ENCODE measurements at places on chromosomes 6 and 20.

DNA sequence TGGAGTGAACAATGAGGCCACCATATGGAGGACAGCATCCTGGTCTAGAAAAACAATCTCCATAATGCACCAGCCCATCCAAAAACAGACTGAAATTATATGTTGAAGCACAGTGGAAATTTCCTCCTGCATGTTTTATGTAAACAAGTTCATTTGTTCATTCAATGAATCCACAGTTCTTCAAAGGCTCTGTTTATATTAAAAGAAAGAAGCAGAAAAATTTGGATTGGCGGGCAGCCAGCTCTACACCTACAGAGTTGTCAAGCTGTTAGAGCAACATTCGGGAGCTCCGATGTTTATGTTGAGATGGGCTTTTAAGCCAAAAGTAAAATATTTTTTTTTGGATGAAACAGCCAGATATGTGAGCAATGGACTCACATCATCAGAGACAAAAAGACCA lies 395.3 kb upstream of the SULF2 start:
- DNase-seq, result no peak

DNA sequence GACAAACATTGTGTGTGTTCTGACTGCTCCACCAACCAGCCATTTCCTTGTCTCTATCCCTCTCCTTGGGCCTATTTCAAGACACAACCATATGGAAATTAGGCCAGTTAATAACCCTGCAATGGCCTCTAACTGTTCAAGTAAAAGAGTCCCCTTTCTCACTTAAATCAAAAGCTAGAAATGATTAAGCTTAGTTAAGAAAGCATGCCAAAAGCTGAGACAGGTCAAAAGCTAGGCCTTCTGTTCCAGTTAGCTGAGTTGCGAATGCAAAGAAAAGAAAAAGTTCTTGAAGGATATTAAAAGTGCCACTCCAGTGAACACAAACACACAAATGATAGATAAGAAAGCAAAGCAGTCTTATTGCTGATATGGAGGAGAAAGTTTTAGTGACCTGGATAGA lies 22.5 kb downstream of the SERINC1 start:
- no peak for DNase-seq

DNA sequence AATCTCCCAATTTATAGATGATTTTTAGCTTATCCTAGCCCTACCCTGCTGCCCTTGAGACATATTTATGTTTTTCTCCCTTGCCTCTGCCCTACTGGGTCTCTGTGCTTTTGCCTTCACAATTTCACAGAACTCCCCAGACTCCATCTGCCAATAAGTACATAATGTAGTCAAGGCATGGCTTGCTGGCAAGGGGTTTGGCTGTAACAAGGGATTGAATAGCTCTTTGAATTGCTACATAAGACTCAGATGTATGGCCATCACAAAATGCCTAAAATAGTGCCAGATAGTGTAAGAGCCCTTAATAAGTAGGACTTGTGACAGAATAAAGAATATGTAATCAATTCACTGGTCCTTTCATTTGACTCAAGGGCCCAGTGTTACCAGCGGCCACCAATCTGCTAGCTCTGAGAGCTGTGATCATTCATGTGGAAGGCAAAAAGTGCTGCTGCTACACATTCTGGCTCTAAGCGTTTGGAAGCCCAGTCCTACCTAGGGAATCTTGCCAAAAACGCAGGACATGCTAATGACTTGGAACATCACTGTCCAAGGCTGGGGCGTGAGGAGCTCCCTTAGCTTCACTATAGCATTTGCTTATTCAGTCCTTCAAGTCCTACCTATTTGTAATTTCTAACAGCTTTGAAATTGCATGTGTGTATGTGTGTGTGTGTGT lies 20.5 kb downstream of the CLVS2 start:
- DNase-seq, result no peak

- DNase-seq, result no peak
Observed at GRCh38 chr20:62537649-62538292, 62.0 kb upstream of the GATA5 start.

GRCh38 chr6:20115246-20115980 lies 96.9 kb downstream of the MBOAT1 start:
- DNase-seq, result peak; percentile 44

DNA sequence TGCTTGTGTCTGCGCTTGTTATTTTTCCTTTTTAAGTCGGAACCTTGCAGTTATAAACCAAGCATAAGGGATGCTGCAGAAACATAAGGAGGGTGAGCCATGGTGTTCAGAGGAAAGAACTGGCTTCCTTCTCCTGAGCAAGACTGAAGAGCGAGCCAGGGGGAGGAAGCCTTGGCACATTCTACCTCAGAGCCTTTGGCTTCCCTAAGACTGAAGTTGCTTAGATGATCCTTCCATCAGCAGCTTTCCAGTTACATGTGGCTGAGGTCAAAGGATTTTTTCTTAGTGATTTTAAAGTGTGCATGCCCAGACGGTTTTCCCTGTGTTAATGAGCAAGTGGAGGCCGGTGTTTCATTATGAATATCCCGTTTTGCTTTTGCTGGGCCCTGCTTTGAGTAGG lies 363.8 kb downstream of the DOK5 start:
- DNase-seq, result no peak

- no peak for DNase-seq
Observed at GRCh38 chr20:917416-917815, 1.3 kb upstream of the ANGPT4 start.

- DNase-seq, result no peak
Observed at GRCh38 chr6:115323001-115323400, 737.7 kb downstream of the FRK start.

- no peak for DNase-seq
Observed at GRCh38 chr6:157116426-157116825, 206.9 kb downstream of the TMEM242 start.

DNA sequence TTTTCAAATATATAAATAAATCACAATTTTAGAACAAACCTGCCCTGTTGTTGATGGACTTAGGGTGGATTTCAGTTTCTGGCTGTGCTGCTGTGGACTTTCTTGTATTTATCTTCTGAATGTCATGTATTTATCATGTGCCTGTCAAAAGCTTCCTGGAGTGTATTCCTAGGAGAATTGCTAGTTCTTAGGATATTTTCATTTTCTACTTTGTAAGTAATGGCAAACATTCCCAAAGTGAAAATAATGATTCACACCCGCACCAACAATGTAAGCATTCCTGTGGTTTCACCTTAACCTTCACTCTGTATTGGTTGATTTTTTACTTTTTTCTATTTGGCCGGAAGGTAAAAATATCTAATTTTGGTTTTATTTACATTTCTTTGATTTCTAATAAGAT lies 387.8 kb downstream of the SMOC2 start:
- no peak for DNase-seq

DNA sequence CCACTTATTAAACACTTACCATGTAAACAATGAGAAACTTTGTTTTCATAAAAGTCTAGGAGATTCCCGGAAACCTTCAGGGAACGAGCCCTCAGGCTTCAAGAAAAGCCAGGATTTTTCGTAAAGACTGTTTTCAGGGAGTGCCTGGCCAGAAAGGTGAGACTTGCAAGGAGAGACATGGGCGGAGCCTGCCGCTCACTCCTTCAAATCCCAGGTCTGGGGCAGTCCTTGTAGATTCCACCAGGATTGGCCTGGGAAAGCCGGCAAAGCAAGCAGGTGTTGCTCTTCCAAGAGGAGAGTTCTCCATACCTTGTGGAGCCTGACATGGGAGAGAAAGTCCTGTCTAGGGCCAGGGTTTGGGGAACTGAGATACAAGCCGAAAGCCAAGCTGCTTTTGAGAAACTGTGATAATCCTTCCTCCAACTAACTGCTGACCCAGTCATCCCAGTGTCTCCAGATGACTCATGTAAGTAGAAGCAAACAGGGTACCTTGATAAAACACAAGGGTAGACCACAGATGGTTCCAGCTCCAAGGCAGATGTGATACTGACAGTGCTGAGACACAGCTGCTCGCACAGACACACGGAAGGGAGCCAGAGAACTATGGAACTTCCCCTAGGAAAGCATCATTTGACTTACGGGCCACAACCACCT lies 69.4 kb upstream of the NAA20 start:
- DNase-seq, result peak; percentile 30

- DNase-seq, result no peak
Observed at GRCh38 chr6:138522611-138523010, 23.3 kb upstream of the NHSL1 start.

All from muscle of back (tissue), 13 donors.